Breast epithelium (tissue), 4 donors: ENCODE measurements at places on chromosomes 12 and 14. TPM values are rescaled to one million over a fixed set of nuclear protein-coding genes. Genes with fewer than 3 reads are reported as not detected.

DNA sequence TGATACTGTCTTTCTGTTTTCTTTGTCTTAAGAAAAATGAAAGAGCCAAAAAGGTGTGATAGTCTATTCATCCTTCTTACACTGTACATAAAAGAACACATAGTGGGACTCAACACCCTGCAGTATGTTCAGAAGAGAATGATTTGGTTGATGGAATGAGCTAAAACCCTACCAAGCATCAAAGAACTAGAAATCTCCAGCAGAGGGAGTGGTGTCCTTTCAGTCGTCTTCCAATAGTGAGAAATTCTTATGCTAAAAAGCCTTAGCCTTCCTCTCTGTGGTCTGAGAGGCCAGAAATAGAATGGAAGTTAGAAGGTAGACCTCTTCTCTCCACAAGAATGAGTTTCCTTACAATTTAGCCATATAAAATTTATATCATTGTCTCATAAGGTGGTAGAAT lies 393.4 kb upstream of the SEL1L start:
- no peak for DNase-seq

- DNase-seq = no peak
Measured at GRCh38 chr14:35352274-35353233, 52.0 kb downstream of the NFKBIA start.

LYZ gene
- total RNA-seq = 99.9 TPM

DNA sequence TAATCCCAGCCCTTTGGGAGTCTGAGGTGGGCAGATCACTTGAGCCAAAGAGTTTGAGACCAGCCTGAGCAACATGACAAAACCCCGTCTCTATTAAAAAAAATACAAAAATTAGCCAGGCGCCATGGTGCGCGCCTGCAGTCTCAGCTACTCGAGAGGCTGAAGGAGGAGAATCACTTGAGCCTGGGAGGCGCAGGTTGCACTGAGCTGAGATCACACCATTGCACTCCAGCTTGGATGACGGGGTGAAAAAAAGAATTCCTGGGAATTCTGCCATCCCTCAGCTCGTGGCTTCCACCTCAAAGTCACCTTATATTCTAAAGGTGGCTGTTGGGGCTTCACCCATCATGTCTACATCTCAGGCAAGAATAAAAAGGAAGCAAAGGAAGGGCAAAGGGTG lies 12.9 kb downstream of the BCL2L14 start:
- no peak for DNase-seq

PLA2G1B gene
- total RNA-seq = not detected

- no peak for DNase-seq
Measured at GRCh38 chr14:30158299-30158698, 230.7 kb upstream of the PRKD1 start.

DNA sequence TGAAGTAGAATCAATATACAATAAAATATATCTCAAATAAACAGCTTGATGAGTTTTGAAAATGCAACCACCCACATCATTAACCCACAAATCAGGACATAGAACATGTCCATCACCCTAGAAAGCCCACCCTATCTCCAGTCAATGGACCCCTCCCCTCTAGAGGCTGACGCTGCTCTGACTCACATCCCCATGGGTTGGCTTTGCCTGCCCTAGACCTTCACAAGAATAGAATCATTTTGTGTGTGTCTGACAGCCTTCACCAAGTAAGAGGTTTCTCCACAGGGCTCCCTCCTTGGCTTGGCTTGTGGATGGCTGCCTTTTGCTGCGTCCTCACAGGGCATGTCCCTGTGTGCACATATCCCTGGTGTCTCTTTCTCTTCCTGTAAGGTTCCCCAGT lies 250.2 kb upstream of the RTL1 start:
- no peak for DNase-seq

DNA sequence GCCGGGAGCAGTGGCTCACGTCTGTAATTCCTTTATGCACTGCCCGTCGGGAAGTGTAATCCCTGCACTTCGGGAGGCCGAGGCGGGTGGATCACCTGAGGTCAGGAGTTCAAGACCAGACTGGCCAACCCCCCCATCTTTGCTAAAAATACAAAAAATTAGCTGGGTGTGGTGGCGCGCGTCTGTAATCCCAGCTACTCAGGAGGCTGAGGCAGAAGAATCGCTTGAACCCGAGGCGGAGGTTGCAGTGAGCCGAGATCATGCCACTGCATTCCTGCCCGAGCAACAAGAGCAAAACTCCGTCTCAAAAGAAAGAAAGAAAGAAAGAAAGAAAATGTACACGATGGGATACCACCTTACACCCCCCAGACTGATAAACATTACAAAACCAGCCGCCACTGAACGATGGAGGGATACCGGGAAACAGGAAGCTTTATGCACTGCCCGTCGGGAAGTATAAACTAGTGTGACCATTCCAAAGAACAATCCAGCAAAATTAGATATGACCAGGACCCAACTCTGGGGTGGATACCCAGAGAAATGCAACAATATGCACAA lies 1.1 kb downstream of the ABCD4 start:
- no peak for DNase-seq
